Activated CD8-positive, alpha-beta memory T cell treated with anti-CD3 and anti-CD28 coated beads for 1 hour (primary cell): ENCODE measurements at places on chromosomes 16 and 17.
A peak's percentile ranks its signal among the peaks of the same experiment; 100 is the strongest.

GRCh38 chr17:50875074-50875473 is 8.9 kb upstream of the TOB1 start:
- no peak for DNase-seq

- DNase-seq: no peak
These were observed 35.9 kb upstream of the GHDC start for GRCh38 chr17:42230225-42230624.

DNA sequence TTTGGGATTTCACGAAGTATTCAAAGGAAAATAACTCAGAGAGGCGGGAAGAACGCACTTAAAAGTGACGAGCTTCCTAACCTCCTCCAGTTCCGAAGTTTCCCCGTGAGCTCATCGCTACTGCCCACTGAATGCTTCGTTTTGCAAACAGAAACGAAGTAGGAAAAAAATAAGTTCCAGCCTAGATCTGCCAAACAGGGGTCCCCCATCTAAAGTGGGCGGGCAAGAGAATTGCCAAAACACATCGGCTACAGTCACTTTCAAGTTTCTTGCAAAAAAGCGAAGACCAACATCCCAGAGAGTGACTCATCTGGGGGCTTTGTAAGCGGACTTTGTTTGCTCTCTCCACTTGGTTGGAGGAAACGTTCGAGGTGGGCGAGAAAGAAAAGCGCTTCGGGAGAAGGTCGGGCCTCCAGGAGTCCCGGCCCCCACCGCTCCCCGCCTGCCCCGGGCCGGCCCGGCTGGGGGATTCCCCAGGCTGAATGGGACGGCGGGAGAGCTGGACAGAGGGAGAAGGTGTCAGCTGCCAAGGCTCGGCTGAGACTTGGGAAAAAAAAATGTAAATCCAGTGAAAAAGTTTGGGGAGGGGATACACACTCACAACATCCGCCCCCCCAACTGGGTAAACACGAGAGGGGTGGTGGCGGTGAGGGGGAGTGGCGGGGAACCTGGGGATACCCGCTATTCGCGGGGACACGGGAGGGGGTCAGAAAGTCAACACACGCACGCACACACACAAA is 1.0 kb downstream of the VEZF1 start:
- peak; percentile 16 for DNase-seq

- no peak for DNase-seq
These were observed 5.9 kb downstream of the CHMP6 start for GRCh38 chr17:80997424-80998117.
